ENCODE measurements at places on chromosomes 16 and 17.

DNA sequence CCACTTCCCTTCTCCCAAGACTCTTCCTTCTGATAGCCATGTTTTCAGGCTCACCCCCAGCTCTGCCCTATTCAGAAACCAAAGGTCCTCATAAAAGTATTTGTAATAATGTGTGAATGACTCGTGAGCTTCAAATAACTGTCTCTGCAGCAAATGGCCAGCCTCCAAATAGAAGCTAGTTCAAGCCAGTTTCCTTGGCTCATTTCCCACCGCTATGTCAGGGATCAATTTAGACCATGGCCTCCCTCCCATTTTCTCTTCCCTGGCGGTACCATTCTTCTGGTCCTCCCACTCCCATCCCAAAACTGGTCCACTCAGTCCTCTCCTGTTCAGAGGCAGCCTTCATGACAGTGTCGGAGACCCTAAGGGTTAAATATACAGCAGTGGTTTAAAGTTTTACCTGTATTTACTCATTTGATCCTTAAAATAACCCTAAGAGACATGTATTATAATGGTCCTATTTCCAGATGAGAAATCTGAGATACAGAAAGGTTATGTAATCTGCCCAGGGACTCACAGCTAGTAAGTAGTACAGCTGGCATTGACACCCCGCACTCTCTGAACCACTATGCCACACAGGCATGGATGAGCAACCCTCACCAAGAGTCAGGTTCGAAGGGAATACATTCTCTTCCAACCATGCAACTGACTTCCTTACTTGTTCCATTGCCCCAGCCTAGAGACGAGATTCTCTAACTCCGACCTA is 42.9 kb downstream of the GAS7 start:
- no peak for DNase-seq

GRCh38 chr16:86798247-86799041 is 220.1 kb downstream of the FOXL1 start:
- no peak for DNase-seq

DNA sequence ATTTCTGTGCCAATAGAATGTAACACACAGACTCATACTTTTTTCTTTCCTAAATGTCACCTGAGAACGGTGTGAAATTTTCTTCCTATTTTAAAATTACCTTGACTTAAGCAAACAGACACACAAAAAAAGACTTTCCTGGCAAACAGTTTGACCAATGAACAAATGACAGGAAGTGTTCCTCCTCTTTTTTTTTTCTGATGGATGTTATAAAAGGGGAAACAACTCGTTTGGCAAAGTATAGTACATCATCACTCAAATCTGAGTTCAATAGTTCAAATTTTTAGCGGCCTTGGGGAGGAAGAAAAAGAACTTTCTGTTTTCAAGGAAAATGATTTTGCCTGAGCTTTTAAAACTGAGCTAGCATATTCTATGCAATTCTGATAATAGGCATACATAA is 19.8 kb downstream of the HS3ST3A1 start:
- DNase-seq: no peak

DNA sequence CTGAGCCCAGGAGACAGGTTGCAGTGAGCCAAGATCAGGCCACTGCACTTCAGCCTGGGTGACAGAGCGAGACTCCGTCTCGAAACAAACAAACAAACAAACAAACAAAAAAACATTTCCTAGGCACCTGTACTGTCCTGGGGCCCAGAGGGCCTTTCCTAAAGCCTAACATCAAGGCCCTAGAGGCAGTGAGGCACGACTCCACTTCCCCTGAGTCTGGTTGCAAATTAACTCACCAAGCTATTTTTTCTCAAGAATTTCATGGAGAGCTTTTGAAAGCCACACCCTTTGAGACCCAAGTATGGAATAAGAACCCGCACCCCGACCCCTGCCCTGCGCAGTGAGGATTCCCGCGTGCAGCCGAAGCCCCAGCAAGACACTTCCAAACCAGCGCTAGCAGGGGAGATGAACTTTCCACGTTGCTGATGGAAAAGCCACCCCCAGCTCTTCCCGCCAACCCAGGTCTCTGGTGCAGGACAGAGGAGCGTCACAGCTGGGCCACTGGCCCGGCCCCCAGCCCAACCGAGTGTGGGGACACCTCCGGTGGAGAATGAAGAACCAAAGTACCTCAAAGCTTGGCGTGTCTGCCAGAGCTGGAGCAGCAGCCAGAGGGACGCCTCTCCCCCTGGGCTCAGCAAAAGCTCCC is 1.2 kb downstream of the CHST5 start:
- DNase-seq: no peak

DNA sequence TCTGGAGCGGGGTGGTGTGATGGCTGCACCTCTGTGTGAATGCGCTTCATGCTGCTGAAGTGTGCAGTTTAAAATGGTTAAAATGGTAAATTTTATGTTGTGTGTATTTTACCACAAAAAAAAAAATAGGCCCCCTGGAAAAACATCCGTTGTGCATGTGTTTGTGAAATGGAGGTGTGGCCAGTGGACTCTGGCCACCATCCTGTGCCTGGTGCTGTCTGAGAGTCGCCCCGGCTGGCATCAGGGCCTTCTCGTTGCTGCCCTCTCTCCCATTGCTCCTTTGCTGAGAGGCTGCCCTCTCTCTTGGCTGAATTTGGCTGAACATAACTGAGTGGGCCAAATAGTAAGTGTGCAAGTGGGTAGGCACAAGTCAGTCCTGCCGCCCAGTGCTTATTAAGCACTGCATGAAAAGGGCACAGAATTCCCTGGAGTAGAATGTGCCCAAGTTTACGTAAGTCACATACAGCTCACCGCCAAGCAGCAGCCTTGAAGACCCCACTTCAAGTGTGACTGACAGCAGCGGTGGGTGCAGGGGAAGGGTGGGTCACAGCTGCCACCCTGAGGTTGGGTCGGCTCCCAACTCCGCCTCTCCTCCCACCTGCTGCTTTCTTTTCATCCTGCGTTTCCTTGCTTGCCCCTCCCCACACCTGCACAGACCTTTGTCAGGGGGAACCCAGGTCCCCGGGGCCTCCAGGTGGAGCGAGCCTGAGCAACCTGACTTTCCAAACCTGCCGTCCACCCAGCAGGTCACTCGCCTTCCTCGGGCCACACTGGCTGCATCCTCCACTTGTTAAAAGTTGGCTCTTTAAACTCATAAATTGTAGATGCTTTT is 46.8 kb downstream of the FOXK2 start:
- no peak for DNase-seq
